ENCODE measurements at places on chromosomes 4 and X. TPM values are rescaled to one million over a fixed set of nuclear protein-coding genes. Genes with fewer than 3 reads are reported as not detected.

GRCh38 chrX:54994099-54994498 is at the start of gene PFKFB1:
Gene PFKFB1 (minus strand): TSS chrX:54994188. CDS start chrX:54994007, 181 bp downstream.
- no peak for DNase-seq
- H3K36me3 ChIP-seq = no peaks in the 10 kb centered on the region
- no peak within 1 kb of the TSS for H3K4me3 ChIP-seq
- H3K27ac ChIP-seq = no peak within 1 kb of the TSS
- no peaks in the 10 kb centered on the region for H3K27me3 ChIP-seq

Gene ARR3
- total RNA-seq = not detected

GRCh38 chrX:25013632-25014365 is 2.0 kb downstream of the ARX start:
- no peaks in the 10 kb centered on the region for H3K36me3 ChIP-seq
- DNase-seq = no peak
- no peak overlapping the region for H3K4me3 ChIP-seq
- H3K4me1 ChIP-seq = no peaks in the 10 kb centered on the region
- peaks cover 9% of the 10 kb centered on the region for H3K27me3 ChIP-seq

DNA sequence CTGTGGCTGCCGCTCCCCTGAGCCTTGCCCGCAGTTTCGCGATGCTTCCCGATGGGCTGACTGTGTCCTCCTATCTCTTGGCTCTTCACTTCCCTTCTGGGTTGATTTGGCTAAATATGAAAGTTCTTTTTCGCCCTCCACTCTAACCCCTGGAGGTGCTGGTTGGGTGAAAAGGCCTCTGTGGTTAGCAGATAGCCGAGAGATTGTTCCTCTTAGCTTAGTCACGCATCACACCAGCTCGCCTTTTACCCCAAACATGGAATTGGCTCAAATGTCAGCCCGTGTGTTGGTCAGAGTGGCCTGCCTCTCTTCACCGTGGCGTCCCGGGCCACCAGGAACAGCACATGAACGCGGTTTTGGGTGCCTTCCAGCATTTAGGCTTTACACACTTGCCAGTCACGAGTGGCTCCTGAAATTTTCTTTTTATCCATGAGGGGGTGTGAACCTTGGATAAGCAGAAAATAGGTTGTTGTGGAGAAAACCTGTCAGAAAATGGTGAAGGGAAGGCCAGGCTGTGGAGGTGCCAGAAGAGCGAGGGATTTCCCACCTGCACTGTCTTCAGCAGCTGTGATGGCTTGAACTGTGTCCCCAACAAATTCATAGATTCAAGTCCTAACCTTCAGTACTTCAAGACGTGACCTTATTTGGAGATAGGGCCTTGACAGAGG is 8.9 kb downstream of the CLCN4 start:
- no peak for DNase-seq
- no peaks in the 10 kb centered on the region for H3K4me1 ChIP-seq
- no peaks in the 10 kb centered on the region for H3K27me3 ChIP-seq

DNA sequence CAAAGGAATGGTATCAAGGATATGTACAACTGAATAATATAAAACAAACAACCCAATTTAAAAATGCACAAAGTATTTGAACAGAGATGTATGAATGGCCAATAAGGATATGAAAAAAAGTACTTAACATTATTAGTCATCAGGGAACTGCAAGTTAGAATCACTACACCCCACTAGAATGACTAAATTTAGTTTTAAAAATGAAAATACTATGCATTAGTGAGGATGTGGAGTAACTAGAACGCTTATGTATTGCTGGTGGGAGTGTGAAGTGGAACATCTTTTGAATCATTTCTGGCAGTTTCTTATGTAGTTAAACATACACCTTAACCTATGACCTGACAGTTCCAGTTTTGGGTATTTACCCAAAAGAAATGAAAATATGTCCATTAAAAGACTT is 13.0 kb upstream of the SLC16A2 start:
- H3K27me3 ChIP-seq = no peaks in the 10 kb centered on the region
- no peaks in the 10 kb centered on the region for H3K36me3 ChIP-seq
- H3K4me3 ChIP-seq = no peak overlapping the region
- H3K27ac ChIP-seq = no peak overlapping the region
- no peaks in the 10 kb centered on the region for H3K4me1 ChIP-seq

- H3K4me1 ChIP-seq = no peaks in the 10 kb centered on the region
- no peak overlapping the region for H3K4me3 ChIP-seq
- no peak for DNase-seq
- no peaks in the 10 kb centered on the region for H3K36me3 ChIP-seq
Observed at GRCh38 chr4:52376132-52376704, 282.9 kb downstream of the USP46 start.

Gene CCDC120
- total RNA-seq = 5.1 TPM

Gene CDK16
- 49.1 TPM for total RNA-seq

DNA sequence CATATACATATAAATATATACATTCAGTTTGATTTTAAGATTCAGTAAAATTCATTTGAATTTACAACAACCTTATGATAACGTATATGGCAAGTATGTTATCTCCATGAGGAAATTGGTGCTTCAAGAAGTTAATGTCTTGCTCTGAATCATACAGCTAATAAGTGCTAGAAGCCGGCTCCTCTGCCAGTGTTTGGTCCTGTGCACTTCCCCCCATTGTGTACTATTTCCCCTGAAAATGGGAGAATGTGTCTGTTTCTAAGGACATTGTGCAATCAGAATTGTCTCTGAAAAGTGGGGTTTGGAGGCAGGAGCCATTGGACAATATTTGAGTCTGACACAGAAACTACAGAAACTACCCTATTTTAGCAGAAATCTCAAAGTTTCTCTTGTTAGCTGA is 135.9 kb downstream of the CPE start:
- H3K27me3 ChIP-seq = no peaks in the 10 kb centered on the region
- no peaks in the 10 kb centered on the region for H3K36me3 ChIP-seq
- H3K4me3 ChIP-seq = no peak overlapping the region

DNA sequence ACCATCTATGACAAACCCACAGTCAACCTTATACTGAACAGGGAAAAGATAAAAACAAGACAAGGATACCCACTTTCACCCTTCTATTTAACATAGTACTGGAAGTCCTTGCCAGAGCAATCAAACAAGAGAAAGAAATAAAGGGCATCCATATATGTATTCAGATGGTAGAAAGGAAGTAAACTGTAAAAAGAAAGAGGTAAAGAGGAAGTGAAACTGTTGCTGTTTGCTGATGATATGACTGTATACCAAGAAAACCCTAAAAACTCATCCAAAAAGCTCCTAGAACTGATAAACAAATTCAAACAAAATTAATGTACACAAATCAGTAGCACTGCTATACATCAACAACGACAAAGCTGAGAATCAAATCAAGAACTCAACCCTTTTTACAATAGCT is 538.7 kb upstream of the PABPC4L start:
- H3K4me3 ChIP-seq = no peak overlapping the region
- no peaks in the 10 kb centered on the region for H3K27me3 ChIP-seq
- no peak overlapping the region for H3K27ac ChIP-seq
- H3K4me1 ChIP-seq = no peaks in the 10 kb centered on the region

Gene TSR2
- total RNA-seq = 53.5 TPM

DNA sequence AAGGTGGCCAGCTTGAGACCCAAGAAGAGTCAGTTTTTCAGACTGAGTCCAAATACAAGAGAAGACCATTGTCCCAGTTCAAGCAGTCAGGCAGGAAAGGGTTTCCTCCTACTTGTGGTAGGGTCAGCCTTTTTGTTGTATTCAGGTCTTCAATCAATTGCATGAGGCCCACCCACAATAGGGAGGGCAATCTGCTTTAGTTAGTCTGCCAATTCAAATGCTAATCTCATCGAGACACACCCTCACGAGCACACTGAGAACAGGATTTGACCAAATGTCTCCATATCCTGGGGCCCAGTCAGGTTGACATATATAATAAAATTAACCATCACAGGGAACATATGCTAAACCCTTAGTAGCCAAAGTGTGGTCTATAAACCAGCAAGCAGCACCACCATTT is 75.3 kb upstream of the FRMPD3 start:
- H3K27ac ChIP-seq = no peak overlapping the region
- H3K4me1 ChIP-seq = no peaks in the 10 kb centered on the region
- DNase-seq = no peak
- H3K4me3 ChIP-seq = no peak overlapping the region
- no peaks in the 10 kb centered on the region for H3K36me3 ChIP-seq

DNA sequence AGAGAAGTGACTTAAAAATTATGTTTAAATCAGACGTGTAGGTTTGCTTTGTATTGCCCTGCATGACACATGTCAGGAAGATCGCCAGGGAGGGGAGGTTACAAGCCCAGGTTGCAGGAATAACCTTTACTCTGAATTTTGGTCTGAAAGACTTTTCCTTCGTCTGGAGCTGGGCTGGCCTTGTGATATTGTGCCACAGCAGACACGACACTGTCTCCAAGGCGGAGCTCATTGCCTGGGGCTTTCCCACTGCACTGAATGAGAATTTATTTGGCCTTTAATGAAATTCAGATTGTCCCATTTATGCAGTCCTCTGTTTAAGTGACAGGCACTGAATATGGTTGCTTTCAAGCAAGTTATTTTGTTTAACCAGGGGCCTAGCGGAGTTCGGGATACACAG is 45.1 kb downstream of the RHOH start:
- peaks cover 31% of the 10 kb centered on the region for H3K36me3 ChIP-seq
- peak overlapping the region; percentile 8 for H3K4me3 ChIP-seq
- peaks cover 97% of the 10 kb centered on the region for H3K4me1 ChIP-seq
- H3K27ac ChIP-seq = peak overlapping the region; percentile 18
- DNase-seq = peak; percentile 47

DNA sequence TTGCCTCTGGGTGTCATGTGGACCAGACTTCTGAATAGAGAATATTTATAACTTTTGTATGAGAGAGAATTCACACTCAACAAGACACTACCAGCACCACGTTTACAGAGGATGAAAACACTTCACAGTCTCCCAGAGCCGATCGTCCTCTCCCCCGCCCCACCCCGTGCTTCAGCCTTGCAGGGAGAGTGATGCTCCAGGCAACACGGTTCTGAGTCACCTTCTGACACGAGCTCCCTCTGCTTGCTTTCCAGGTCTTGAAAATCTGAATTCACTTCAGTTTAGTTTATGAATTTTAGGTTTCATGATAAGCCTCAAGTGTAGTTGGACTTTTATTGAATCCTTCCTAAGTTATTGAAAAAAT is 59.8 kb downstream of the CPLX1 start:
- peaks cover 12% of the 10 kb centered on the region for H3K36me3 ChIP-seq
- no peak overlapping the region for H3K4me3 ChIP-seq
- H3K27me3 ChIP-seq = no peaks in the 10 kb centered on the region
- H3K4me1 ChIP-seq = no peaks in the 10 kb centered on the region

GRCh38 chr4:174401471-174402130 is 117.9 kb downstream of the CEP44 start:
- no peak for DNase-seq
- no peaks in the 10 kb centered on the region for H3K27me3 ChIP-seq
- H3K4me3 ChIP-seq = no peak overlapping the region

DNA sequence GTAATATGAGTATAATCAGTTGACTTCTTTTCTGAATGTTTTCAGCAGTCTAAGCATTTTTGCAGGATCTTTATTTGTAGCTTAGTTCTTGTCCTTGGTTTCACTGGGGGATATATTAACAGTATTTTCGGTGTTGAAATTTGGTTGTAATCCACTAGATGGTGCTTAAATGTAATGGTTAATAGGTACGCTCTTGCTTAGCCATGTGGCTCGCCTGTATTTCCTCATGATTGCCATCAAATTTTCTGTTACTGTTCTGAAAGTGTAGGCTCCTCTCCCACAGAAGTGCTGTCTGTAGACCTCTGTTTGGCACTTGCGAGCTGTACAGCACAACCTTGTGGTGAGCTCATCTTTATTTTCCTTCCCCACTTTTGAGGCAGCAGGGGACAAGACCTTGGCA is 3.9 kb upstream of the FAAH2 start:
- no peak overlapping the region for H3K4me3 ChIP-seq
- no peaks in the 10 kb centered on the region for H3K4me1 ChIP-seq
- H3K27me3 ChIP-seq = no peaks in the 10 kb centered on the region
- no peaks in the 10 kb centered on the region for H3K36me3 ChIP-seq

Gene PPEF2
- 0.11 TPM for total RNA-seq

DNA sequence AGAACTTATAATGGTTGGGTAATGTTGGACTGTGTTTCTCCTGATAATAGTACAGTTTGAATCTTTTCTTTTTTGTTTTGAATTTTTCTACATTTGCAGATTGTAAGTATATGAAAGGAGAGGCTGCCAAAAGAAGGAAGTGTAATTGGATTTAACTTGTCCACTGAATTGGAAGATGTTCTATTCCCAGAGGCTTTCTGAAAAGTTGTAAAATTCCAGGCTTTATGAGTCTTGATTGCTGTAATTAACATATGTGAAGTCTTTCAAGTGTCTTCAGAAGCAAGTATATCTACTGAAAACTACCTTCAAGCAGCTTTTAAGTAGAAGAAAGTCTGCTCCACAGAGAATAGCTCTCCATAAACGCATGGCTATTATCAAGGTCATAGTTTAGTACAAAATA is 2456.4 kb downstream of the PCDH7 start:
- H3K36me3 ChIP-seq = no peaks in the 10 kb centered on the region
- no peak for DNase-seq
- no peaks in the 10 kb centered on the region for H3K4me1 ChIP-seq
- H3K27ac ChIP-seq = no peak overlapping the region

Gene TLR8
- total RNA-seq = not detected

Gene CFP
- total RNA-seq = 2.3 TPM

DNA sequence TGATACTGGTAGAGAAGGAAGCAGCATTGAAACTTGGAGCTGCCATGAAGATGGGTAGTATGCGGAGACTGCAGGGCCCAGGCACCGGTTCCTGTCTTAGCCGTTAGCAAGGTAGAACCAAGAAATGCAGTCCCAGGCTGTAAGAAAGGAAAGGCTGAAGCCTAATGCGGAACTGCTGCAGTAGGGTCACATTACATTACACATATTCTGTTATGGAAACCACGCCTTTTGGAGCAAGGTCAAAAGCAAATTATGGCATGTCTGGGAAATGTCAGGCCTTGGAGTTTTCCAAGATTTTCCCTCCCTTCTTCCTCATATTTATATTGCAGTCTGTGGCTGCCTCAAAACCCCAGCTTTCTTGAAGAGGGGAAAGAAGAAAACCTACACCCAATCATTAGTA is 204.8 kb upstream of the RASGEF1B start:
- H3K27me3 ChIP-seq = no peaks in the 10 kb centered on the region
- no peak overlapping the region for H3K27ac ChIP-seq
- no peaks in the 10 kb centered on the region for H3K36me3 ChIP-seq
- no peak for DNase-seq
- H3K4me1 ChIP-seq = no peaks in the 10 kb centered on the region

Gene PABPC5
- not detected for total RNA-seq

Gene ATP8A1
- total RNA-seq = 23.3 TPM

DNA sequence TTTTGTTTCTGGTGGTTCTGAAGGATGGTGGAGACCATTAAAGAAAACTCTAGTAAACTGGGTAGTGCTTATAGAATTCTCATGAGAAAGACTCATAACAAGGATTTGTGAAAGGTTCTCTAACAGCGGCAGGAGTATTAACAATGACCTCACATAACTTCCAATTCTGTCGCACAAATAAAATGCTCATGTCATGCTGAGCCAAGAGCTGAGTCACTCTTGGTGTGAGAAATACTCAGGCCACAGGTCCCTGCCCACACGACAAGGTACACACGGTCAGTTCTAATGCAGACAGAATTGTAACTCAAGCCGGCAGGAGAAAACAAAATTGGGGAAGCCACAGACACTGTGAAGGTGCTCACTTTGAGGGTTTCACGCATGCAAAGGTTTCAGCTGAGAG is 34.4 kb upstream of the C4orf50 start:
- no peaks in the 10 kb centered on the region for H3K4me1 ChIP-seq
- no peak overlapping the region for H3K27ac ChIP-seq
- no peak overlapping the region for H3K4me3 ChIP-seq
- no peak for DNase-seq
- no peaks in the 10 kb centered on the region for H3K27me3 ChIP-seq

All from CD8-positive, alpha-beta memory T cell (primary cell).